ENCODE measurements at places on chromosomes 6 and 20.

GRCh38 chr6:138546733-138547185, 47.5 kb upstream of the NHSL1 start:
- no peak for DNase-seq

GRCh38 chr6:130223508-130223907, 757 bp upstream of the SAMD3 start:
- DNase-seq, result peak; percentile 45

DNA sequence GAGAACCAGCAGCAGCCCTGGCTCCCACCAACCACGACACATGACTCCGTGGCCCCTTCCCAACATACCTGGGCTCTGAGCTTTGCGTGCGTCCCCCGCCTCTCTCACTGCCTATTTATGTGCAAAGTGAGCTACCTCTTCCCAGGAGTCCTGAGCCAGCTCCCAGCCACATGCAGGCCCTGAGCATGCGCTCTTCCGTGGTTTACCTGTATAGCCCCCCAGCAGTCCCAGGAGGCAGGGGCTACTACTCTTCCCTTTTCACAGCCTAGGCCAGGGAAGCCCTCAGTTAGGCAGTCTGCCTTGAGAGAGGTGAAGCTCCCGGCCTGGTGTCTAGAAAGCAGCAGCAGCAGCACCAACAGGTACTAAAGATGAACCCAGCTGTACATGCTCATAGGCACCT, 114.8 kb upstream of the CDYL start:
- DNase-seq, result no peak

DNA sequence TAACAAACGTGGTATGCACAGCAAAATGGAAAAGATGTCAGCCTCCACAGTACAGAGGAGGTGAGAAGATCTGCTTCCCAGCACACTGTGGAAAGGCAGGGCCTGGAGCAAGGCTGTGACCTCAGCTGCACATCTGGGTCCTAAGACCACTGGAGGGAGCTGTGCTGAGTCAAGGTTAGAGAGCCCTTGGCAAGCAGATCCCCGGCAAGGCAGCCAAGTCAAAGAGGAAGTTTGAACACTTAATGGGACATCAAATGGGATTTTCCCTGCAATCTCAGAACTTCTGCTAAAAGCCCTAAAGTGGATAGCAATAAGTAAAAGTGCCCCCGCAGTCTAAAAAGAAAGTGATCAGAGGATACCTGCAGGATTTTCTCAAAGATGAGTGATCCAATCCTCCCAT, 39.5 kb downstream of the UNC5CL start:
- no peak for DNase-seq

DNA sequence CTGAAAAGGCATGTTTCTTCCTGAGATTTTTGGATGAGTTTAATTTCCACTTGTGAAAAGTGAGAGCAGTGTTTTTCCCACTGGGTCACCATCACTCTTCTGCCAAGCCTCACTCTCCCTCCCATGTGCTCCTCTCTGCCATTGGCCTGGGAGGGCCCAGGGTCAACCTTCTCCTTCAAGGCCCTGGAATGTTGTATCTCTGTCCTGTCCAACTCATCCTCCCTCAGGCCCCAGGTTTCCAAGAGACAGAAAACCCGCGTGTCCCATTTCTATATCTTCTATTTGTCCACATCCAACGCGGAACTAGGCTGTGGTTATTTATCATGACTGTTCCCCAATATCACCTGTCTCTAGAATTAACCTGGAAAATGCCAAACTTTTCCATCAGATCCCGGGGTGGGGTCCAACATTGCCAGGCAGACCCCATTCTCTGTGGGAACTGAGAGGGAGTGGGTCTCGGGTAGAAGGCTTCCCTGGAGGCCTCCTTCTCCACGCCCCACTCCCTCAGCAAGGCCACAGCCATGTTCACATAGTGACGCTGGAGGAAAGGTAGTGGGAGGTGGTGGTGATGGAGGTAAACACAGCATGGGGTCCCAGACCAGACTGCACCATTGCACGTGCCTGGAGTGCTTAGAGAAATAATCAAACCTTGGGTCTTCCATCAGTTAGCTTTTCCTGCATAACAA, 173.5 kb downstream of the SCP2D1 start:
- no peak for DNase-seq
